ENCODE measurements at places on chromosomes 7 and 10. TPM values are rescaled to one million over a fixed set of nuclear protein-coding genes. Genes with fewer than 3 reads are reported as not detected.

SFTPA1 gene
- not detected for total RNA-seq

CHAT gene
- not detected for total RNA-seq

CYP2E1 gene
- 7.5 TPM for total RNA-seq

- no peak for DNase-seq
- no peaks in the 10 kb centered on the region for H3K27me3 ChIP-seq
- H3K27ac ChIP-seq, result no peak overlapping the region
- no peak overlapping the region for H3K4me3 ChIP-seq
- no peaks in the 10 kb centered on the region for H3K4me1 ChIP-seq
These were observed 265.4 kb upstream of the C7orf33 start for GRCh38 chr7:148325208-148325607.

DNA sequence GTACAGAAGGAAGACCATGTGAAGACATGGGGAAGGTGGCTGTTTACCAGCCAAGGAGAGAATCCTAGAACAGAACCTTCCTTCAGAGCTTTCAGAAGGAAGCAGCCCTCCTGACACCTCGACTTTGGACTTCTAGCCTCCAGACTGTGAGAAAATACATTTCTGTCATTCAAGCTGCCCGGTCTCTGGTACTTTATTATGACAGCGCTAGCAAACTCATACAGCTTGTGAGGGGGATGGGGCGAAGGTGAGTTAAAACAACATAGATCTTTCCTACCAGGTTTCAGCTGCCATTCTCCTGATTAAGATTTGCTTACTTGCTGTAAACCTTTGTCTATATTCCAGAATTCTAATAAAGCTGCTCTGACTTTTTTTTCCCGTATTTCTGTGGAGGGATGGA is 14.9 kb upstream of the ZNF248 start:
- H3K27me3 ChIP-seq, result no peaks in the 10 kb centered on the region
- no peaks in the 10 kb centered on the region for H3K36me3 ChIP-seq
- H3K4me1 ChIP-seq, result no peaks in the 10 kb centered on the region
- DNase-seq, result no peak

GRCh38 chr10:3805791-3806461 is 20.9 kb upstream of the KLF6 start:
- H3K4me1 ChIP-seq, result peaks cover 33% of the 10 kb centered on the region
- no peak for DNase-seq
- H3K36me3 ChIP-seq, result no peaks in the 10 kb centered on the region
- no peaks in the 10 kb centered on the region for H3K27me3 ChIP-seq

DNA sequence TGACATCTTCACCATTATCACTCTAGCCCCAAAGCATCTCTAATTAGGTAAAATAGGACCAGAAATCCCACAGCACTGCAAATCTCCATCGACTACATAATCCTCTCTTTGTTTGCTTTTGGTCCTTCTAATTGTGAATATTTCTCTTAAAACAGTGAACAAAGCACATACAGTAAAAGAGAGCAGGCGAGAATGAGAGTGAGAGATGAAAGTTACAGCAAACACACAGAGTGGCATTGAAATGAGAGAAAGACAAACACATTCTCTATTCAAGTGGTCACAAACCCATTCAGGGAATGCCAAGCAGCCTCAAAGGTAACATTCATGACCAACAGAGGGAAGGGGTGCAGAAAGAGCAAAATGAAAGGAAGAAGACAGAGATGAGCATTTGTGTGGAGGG is 109.8 kb upstream of the PTN start:
- no peaks in the 10 kb centered on the region for H3K36me3 ChIP-seq
- H3K4me1 ChIP-seq, result no peaks in the 10 kb centered on the region
- no peak overlapping the region for H3K4me3 ChIP-seq
- H3K27ac ChIP-seq, result no peak overlapping the region
- DNase-seq, result no peak

GRCh38 chr10:88792661-88793060 is 9.9 kb upstream of the LIPM start:
- H3K36me3 ChIP-seq, result no peaks in the 10 kb centered on the region
- no peak overlapping the region for H3K4me3 ChIP-seq
- H3K27me3 ChIP-seq, result no peaks in the 10 kb centered on the region
- no peak overlapping the region for H3K27ac ChIP-seq
- no peak for DNase-seq

Data from pancreas (tissue), 10 donors.